ENCODE measurements at places on chromosomes 5 and 9.

- DNase-seq = no peak
Observed at GRCh38 chr9:85117831-85118230, 448.3 kb downstream of the NTRK2 start.

- DNase-seq = no peak
Observed at GRCh38 chr9:1274334-1274733, 224.2 kb downstream of the DMRT2 start.

DNA sequence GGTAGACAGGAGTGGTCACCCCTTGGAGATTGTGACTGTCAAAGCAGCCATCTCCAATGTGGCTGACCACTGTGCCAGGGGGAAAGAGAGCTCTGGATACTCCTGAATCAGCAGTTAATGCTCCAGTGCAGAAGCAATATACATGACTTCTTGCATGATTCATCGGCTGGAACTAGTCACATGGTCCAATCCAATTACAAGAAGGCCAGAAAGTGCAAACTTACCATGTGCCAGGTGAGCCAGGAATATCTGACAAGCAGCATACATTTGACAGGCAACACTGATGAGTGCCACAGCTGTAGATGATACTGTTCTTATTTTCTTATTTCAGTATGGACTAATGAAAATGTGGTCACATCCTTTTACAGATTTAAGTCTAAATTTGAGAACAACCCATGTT lies 440.0 kb upstream of the MPDZ start:
- DNase-seq = no peak

DNA sequence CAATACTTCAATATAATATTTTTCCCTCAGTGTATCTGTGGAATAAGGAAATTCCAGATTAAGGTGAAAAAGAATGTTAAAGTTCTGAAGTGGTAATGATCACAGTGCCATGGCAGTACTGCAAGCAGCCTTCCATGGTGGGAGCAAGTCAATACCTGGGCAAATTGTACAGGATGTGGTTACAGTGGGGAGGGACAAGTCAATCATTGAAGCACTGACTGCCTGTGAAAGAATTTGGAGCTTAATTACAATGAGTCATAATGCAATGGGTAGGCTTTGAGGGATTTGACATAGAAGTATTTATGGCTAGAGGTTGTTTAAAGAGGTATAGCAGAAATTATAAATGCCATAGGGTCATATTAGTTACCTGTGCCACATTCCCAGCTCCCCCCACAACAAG lies 786.5 kb upstream of the ACO1 start:
- DNase-seq = no peak

DNA sequence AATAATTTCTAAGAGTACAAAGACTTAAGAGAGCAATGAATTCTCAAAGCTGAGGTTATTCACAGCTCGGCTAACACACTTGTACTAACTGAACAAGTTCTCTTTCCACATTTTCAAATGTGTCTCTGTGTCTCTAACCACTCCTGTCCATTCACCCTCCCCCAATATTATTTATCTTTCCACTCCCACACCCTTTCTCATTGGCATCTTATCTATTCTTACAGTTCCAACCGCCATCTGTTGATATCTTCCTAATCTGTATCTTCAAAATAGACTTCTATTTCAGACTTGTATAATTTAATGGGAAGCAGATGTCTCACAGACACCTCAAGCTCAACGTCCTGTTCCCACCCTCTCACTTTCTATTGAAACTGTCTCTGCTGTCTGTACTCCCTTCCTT lies 205.9 kb downstream of the ANXA1 start:
- DNase-seq = no peak

GRCh38 chr5:139482050-139482889 lies at the start of gene STING1:
Gene STING1 (minus strand): TSS chr5:139482758. CDS start chr5:139481704, 1,054 bp downstream.
- DNase-seq = no peak

DNA sequence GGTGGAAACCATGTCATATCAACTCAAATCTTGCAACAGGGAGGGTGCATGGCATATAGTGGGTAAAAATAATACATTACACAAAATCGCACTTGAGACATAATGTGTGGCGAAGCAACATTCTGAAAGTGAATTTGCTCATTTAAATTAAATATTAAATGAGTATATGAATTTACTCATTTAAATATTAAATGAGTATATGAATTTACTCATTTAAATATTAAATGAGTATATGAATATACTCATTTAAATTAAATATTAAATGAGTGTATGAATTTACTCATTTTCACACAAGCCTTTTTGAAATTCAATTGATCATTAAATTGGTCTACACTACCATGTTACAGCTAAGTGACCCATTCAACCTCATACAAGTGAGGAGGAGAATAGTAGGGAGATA lies 10.5 kb downstream of the MAST4 start:
- DNase-seq = no peak

- DNase-seq = no peak
Observed at GRCh38 chr5:5046680-5047502, 93.2 kb upstream of the ADAMTS16 start.

- DNase-seq = no peak
Observed at GRCh38 chr9:96858018-96858573, 3.8 kb upstream of the ZNF782 start.

GRCh38 chr5:132887283-132887682 lies 13.8 kb downstream of the LEAP2 start:
- no peak for DNase-seq

GRCh38 chr5:65742565-65743231 lies 20.7 kb downstream of the NLN start:
- no peak for DNase-seq

GRCh38 chr9:78396087-78396486 lies 99.2 kb downstream of the PSAT1 start:
- no peak for DNase-seq

GRCh38 chr9:78601957-78602565 lies 305.1 kb downstream of the PSAT1 start:
- DNase-seq = no peak

DNA sequence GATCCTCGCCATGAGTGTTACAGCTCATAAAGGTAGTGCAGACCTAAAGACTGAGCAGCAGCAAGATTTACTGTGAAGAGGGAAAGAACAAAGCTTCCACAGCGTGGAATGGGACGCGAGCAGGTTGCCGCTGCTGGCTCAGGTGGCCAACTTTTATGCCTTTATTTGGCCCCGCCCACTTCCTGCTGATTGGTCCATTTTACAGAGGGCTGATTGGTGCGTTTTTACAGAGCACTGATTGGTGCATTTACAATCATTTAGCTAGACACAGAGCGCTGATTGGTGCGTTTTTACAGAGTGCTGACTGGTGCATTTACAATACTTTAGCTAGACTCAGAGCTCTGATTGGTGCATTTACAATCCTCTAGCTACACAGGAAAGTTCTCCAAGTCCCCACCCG lies 13.9 kb downstream of the PLK2 start:
- DNase-seq = no peak

DNA sequence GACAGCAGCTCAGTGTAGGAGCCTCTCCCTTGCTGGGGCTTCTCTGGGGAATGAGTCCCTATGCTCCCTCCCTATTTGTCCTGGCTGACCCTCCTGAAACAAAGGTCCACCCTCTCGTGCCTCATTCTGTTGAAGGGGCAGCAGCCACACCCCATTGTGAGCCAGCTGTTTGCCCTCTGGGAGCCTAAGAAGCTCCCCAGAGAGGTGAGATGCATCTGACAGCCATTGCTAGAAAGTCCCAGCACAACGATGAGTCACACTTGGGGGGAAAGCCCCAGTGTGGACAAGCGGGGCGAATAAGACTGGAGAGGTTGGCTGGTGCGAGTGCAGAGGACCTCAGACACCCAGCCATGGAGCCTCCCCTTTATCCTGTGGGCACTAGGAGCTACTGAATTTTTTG lies 101.4 kb downstream of the PPARGC1B start:
- no peak for DNase-seq

- no peak for DNase-seq
Observed at GRCh38 chr9:93464395-93464794, 11.0 kb upstream of the FAM120AOS start.

- DNase-seq = peak; percentile 35
Observed at GRCh38 chr5:43038496-43038989, 1.6 kb downstream of the ANXA2R start.

GRCh38 chr5:173781432-173781815 lies 106.7 kb upstream of the CPEB4 start:
- DNase-seq = no peak

- peak; percentile 16 for DNase-seq
Observed at GRCh38 chr9:134624621-134625181, 16.9 kb upstream of the COL5A1 start.

- DNase-seq = no peak
Observed at GRCh38 chr9:15725953-15726352, 173.1 kb downstream of the CCDC171 start.

DNA sequence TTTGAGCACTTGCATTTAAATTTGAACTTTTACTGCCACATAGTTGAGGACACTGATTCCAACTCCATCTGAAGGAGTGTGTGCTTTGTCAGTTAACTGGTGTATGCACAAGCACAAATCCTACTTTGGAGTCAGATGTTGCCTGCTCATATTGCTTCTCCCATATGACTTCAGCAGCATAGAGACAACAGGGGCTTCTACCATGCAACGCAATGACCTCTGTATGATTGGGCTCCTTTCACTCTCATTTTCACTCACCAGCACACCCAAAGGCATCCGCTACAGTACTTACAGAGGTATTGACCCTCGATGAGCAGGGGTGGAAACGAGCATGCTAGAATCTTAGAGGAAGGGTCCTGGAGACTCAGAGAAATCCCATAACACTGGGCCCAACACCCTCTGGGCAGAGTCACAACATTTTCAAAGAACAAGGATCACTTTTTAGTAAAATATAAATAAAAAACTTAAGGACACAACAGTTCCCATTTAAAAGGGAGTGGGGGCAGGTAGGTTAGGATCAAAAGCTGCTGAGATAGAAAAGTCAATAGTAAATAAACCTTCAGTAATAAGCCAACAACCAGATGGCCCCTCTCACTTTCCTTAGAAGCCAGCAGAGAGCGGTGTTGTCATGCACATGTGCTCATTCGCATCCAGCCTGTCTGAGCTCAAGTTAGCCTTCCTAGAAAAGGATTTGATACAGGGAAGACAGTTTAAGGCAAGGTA lies 203.8 kb downstream of the SNCAIP start:
- peak; percentile 74 for DNase-seq

GRCh38 chr5:96852759-96853158 lies 23.5 kb upstream of the ERAP2 start:
- DNase-seq = no peak

GRCh38 chr9:34377404-34377746 lies 677 bp upstream of the MYORG start:
- DNase-seq = no peak

DNA sequence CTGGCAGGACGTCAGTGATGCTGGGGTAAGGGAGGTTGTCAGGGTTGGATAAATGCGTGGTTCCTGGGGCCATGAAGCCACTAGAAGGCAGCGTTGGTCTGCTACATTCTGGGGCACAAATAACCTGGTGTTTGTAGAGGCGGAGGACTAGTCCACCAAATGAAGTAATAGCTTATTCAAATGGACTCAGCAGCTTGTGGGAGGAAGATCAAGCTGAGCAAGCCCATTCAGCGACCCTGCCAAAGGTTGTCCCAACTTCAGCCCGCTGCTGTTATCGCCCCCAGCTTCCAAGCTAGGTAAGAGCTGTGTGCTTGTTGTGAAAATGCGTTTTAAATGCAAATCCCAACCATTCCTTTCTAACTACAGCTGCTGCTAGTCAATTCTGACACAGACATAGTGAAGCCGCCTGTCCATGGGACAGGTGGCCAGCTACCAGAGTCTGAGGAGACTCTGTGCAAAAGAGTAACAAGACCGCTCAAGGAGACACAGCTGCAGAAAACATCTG lies 7.6 kb upstream of the FAM240B start:
- peak; percentile 81 for DNase-seq

DNA sequence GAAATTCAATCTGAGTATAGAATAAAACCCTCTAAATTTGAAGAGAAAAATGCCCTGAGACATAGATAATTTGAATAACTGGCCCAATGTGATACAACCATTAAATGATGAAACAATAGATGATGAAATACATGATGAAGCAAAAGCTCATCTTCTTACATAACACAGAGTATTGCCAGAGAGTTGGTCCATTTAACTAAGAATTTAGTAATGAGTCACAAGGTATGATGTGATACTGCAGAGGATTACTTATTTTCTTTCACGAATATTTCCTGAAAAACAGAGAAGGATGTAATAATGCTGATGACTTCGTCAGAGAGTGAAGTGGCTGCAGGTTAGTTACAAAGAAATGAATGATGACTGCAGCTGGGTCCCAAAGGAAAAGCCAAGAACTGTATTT lies 379.3 kb downstream of the CDH12 start:
- no peak for DNase-seq

GRCh38 chr5:78518365-78519197 lies 130.0 kb downstream of the LHFPL2 start:
- no peak for DNase-seq

GRCh38 chr5:35830587-35830986 lies 26.1 kb upstream of the IL7R start:
- DNase-seq = no peak

DNA sequence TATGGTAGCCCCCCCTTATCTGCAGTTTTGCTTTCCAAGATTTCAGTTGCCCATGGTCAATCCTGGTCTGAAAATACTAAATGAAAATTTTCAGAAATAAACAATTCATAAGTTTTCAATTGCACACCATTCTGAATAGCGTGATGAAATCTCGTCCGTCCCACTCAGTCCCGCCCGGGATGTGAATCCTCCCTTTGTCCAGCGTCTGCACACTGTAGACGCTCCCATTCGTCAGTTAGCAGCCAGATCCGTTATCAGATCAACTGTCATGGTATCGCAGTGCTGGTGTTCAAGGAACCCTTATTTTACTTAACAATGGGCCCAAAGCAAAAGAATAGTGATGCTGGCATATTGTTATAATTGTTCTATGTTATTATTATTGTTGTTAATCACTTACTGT lies 98.6 kb downstream of the TMEM215 start:
- DNase-seq = no peak

GRCh38 chr9:15211160-15211814 lies 95.7 kb downstream of the TTC39B start:
- peak; percentile 59 for DNase-seq

DNA sequence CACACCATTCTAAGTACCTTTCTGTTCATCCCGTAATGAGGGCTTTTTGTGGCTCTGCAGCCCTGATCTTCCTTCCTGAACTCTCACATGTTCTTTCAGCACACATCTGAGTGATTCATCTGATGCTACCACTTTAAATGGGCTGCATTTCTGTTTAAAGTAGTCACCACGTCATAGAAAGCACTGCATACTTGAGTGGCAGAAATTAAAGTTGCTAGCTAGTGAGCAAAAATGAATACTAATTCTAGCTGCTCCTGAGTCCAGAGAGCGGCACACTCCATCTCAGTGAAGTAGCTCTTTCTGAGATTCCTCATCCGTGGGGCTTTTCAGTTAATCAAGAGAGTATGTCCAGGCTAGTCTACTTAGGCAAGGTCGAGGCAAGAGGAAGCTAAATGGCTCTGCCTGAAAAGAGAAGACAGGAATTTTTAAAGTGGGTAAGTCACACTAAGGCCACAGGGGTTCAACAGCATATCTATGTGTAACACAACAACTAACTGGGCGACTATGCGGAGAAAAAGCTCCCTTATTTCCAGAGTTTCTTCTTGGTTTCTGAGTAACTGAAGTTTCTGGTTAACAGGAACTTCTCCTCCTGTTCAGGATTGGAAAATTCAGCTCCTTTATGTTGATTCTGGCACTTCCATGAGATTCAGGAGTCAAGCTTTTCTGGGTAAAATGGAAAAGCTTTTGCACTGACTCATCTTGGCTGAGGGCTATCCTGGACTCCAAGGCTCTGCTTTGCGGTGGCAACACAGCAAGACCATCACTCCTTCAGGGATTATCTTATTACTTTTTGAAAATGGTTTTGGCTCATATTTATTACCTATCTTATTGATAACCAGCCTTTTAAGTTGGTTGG lies 109.5 kb downstream of the TAF11L14 start:
- no peak for DNase-seq

GRCh38 chr9:127885508-127886281 lies 8.2 kb upstream of the AK1 start:
- DNase-seq = no peak

GRCh38 chr9:93540305-93540704 lies 36.1 kb upstream of the PHF2 start:
- no peak for DNase-seq
